ENCODE measurements at places on chromosomes 6 and 20.

GRCh38 chr6:157219201-157220200, 103.8 kb downstream of the TMEM242 start:
- no peak for DNase-seq

DNA sequence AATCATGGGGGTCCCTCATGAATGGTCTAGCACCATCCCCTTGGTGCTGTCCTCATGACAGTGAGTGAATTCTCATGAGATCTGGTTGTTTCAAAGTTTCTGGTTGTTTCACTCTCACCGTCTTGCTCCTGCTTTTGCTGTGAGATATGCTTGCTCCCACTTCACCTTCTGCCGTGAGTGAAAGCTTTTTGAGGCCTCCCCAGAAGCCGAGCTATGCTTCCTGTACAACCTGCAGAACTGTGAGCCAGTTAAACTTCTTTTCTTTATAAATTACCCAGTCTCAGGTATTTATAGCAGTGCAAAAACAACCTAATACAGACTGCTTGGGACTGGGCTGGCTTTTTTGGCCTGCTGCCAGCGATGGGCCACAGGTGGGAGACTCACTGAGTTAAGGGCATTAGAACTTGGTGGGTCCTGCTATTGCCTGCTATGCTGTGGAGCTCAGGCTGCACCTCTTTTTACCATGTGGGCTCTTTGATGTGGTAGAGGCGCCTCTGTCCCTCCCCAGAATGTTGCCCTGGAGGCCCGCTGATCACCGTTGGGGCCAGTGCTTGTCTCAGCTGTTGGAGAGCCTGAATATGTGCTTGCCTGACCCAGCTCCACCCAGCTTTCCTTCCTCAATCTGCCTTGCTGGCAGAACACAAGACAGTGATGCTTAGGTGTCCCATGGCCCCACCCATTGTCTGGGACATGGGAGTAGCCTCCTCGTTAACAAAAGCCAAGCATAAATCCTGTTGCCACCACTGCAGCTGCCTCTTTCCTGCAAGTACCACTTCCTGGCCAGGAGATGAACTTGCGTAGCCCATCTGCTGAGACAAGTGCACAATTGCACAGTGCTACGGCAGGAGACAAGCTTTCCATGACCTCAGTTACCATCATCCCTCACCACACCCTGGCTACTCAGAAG, 47.1 kb downstream of the IGF2R start:
- DNase-seq, result no peak

DNA sequence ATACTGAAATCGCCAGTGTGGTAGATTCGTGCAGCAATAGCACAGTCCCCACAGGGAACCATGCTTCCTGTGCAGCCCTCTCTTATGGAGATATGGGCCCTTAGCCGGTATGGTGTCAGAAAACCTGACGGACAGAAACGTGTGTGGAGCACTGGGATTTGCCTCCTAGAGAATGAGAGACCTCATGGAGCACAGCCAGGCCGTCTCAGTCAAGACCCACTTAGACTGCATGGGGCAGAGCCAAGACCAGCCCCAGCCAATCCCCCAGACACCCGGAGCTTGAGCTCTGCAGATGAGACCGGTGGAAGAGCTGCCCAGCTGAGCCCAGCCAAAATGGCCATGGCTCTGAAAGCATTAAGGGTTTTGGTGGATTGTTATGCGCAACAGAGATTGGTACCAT, 163.7 kb downstream of the DLL1 start:
- no peak for DNase-seq

DNA sequence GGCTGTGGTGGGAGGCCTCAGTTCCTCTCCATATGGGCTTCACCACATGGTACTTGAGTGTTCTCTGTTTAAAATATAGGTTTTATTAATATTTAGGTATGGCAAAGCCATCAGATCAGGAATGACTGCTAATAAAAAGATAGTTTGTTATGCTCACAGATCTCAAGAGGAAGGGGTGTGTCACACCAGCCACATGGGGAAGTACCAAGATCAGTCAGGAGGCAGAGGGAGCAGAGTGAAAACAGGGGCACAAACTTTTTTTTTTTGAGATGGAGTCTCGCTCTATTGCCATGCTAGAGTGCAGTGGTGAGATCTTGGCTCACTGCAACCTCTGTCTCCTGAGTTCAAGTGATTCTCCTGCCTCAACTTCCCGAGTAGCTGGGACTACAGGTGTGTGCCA, 92.1 kb upstream of the GCM1 start:
- DNase-seq, result no peak

DNA sequence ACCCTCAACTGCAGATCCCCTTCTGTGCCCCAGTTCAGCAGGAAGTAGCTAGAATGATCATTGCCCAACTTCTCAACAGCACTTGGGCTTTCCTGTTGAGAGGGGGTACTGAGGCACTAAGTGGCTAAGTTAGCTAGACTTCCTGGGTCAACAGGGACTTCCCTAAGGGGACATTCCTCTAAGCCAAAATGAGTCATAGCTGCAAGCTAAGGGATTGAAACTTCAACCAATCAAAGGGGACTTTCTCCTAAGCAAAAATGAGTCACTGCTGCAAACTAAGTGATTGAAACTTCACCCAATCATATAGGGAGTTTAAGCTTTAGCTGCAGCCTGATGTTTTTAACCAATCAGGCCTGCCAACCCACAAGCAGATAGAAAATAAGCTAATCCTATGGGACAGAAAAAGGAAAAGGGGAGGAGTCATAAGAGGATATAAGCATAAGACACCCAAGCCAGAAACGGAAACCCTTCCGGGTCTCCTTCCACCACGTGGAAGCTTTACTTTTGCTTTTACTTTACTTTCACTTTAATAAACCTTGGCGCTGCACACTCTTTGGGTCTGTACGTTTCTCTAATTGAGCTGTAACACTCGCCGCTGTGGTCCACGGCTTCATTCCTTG, 659.0 kb upstream of the HS3ST5 start:
- DNase-seq, result no peak
